Pulmonary artery endothelial cell (primary cell): ENCODE measurements at places on chromosomes 12 and 14. TPM values are rescaled to one million over a fixed set of nuclear protein-coding genes. Genes with fewer than 3 reads are reported as not detected.

GRCh38 chr12:96194971-96195844 lies 1.0 kb downstream of the ELK3 start:
- DNase-seq = peak; percentile 80

SDR9C7 gene
- not detected in 2 replicates for total RNA-seq

MUCL1 gene
- not detected in 2 replicates for total RNA-seq

DNA sequence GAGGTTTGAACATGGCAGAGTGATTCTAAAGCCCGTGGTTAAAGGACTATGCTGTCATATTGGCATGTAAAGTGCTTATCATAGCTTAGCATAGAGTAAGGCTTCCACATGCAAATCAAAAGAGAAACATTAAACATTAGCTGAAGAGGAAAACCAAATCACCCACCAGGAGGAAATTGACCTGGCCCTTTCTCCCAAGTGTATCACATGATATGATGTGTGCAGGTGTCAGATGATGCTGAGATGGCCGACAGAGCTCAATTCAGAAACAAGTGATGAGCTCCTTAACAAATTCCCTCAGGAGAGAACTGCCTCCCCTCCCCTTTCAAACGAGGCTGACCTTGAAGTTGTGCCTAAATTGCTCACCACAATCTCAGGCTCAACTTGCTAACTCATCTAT lies 217.1 kb upstream of the BTG1 start:
- no peak for DNase-seq

PRH2 gene
- not detected in 2 replicates for total RNA-seq

DNA sequence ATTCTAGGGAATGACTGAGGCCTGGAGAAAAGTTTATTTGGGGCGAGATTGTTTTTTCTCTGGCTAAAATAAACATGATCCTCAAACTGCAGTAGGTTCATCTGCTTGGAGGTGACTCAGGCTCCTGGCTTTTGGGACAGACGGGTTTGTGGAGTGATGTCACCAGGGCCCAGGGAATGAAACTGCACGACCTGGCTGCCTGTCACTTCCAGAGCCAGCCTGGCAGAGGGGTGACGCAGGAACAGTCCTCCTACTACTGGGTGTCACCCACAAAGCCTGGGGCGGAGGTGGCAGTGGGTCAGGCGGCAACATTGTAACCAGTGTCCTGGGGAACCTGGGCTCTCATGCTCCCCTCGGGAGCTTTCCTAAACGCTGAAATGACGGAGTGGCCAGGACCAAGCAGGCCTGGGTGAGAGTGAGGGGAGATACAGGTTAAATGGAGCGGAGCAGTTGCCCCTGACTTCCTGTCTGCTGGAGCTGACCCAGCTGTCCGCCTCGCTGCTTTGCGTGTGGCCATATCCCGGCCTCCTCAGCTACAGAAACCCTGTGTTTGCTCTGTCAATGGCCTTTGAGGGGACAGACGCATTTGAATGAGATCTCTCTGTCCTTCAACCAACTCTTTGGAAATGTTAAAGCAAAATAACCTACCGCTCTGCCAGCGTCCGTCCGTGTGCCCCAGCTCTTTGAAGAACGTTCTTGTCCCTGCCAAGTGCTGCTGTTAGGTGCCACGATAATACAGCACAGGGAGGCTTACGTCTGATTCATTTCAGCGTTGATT lies 6.5 kb downstream of the HIP1R start:
- no peak for DNase-seq

ASB8 gene
- 13.1 and 19.3 TPM in 2 replicates for total RNA-seq

RFLNA gene
- total RNA-seq = 23.9 and 70.8 TPM in 2 replicates

- no peak for DNase-seq
Measured at GRCh38 chr12:21324551-21324950, 10.2 kb downstream of the SLCO1A2 start.

DNA sequence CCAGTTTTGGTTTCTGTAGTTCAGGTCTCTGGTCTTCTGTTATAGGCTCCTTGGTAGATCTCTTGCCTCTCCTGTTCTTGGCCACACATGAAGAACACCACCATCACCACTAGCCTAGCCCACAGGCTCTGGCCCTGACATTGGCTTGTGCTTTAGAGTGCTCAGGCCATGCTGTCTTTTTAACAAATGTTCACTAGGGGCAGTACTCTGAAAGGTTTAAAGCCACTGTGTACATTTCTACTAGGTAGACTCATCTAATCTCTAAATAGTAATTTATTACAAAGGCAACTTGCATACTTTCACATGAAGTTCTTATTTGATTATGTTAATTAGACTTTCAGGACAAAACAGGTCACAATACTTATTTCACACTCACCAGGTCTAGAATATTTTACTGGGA lies 38.3 kb downstream of the PDE6H start:
- DNase-seq = no peak

DNA sequence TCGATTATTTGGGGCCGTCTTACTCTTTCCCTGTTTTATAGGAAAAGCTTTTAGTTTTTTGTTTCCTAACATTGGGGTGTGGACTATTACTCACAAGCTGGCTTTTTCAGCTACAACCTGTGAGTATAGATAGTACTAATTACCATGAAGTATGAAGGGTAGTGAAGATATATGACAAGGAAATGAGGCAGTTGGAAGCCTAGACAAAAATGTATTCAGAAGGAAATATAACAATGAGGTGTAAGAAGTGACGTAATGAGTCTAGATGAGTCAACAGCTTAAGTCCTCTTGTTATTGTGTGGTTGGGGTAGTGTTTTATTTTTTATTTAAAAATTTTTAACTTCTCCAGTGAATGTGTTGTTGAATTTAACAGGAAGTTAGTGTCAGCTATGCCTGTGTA lies 804.5 kb downstream of the NRXN3 start:
- DNase-seq = peak; percentile 87

KRT85 gene
- total RNA-seq = under 0.01 TPM in 1 of 2 replicates, not detected in the other

DDX23 gene
- 79.2 and 140 TPM in 2 replicates for total RNA-seq

DNA sequence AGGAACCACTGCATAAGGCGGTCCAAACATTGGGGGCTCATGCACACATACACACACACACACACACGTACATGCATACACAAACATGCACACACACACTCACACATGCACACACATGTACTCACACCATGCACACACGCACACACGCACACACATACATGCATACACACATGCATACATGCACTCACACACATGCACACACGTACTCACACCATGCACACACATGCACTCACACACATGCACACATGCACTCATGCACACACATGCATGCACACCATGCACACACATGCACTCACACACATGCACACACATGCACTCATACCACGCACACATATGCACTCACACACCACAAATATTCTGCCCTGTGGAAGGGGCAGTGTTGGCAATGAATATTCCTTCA lies 22.1 kb downstream of the OAS2 start:
- DNase-seq = no peak

GRCh38 chr14:33218026-33218425 lies 279.3 kb downstream of the NPAS3 start:
- DNase-seq = no peak

LUM gene
- 0.07 and 0.46 TPM in 2 replicates for total RNA-seq

PIGH gene
- total RNA-seq = 8.0 and 12.8 TPM in 2 replicates

OASL gene
- 0.40 and 0.46 TPM in 2 replicates for total RNA-seq

AICDA gene
- not detected in 2 replicates for total RNA-seq
